ENCODE measurements at places on chromosomes 7 and 10.

DNA sequence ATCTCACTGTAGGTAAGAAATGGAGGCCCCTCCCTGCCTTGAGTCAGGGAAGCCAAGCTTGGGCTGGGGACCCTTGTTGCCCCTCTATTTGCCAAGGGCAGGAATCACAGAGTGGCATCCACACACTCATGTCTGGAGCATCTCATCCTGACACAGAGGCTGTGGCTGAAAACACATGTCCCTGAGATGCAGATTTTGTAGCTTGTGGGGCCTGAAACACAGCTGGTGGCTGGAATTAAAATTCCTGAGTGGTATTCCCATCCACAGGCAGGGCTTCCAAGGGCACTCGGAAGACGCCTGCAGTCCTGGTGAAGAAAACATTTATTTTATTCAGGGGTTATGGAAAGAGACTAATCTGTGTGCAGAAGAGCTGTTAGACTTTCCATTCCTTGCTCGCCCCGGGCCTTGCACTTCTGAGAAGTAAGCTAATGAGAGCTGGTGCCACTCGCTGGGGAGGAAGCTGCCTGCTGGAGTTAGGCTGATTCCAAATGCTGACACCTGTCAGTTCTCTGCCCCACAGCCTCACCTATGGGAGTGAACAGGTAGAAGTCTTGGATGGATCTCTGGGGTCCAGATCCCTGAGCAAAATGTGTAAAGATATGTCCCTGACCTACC is 36.0 kb downstream of the C10orf120 start:
- DNase-seq, result no peak

GRCh38 chr10:22340329-22341189 is 4.7 kb upstream of the SPAG6 start:
- DNase-seq, result peak; percentile 75

- DNase-seq, result no peak
Observed at GRCh38 chr7:24916463-24917040, 63.4 kb downstream of the OSBPL3 start.

- no peak for DNase-seq
Observed at GRCh38 chr7:3916146-3916545, 615.1 kb downstream of the SDK1 start.

DNA sequence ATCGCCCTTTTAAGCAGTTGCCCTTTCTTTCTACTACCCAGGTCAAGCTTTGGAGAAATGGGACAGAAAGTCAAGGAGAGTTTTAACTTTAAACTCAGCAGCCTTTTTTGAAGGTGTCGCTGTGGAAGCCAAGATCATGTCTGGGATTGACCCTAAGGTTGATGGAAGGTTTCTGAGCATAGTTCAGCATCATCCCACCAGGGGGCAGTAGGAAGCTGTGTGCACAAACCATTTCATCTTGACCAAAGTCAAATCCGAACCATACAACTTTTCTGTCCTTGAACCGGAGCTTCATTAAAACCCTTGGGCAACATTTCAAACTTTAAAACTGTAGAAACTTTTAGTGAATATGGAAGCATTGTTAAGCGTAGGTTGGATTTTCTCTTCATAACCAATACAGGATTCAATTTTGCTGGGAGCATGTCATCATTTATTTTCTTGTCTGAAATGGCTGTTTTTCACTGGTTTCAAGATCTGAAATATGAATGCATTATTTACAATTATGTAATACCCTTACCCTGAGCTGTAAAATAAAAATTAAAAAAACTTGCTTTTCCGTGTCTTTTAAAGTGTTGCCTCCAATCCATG is 214.4 kb upstream of the KIAA1217 start:
- DNase-seq, result peak; percentile 49

DNA sequence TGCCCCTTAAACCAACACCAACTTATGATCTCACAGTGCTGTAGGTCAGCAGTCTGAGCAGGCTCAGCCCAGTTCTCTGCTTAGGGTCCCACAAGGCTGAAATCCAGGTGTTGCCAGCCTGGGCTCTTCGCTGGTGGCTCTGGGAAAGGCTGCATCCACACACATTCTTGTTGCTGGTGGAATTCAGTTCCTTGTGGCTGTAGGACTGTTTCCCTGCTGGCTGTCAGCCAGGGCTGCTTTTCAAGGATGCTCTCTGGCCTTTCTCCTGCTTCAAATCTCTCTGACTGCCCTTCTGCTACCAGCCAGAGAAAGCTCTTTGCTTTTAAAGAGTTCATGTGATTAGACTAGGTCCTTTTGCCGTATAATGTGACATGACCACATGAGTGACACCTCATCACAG is 15.3 kb downstream of the POLL start:
- DNase-seq, result no peak

- DNase-seq, result no peak
Observed at GRCh38 chr10:35696392-35697287, 54.5 kb upstream of the FZD8 start.

GRCh38 chr10:82256275-82256674 is 381.3 kb downstream of the NRG3 start:
- DNase-seq, result no peak

- DNase-seq, result no peak
Observed at GRCh38 chr10:114471906-114472876, 67.9 kb upstream of the AFAP1L2 start.

DNA sequence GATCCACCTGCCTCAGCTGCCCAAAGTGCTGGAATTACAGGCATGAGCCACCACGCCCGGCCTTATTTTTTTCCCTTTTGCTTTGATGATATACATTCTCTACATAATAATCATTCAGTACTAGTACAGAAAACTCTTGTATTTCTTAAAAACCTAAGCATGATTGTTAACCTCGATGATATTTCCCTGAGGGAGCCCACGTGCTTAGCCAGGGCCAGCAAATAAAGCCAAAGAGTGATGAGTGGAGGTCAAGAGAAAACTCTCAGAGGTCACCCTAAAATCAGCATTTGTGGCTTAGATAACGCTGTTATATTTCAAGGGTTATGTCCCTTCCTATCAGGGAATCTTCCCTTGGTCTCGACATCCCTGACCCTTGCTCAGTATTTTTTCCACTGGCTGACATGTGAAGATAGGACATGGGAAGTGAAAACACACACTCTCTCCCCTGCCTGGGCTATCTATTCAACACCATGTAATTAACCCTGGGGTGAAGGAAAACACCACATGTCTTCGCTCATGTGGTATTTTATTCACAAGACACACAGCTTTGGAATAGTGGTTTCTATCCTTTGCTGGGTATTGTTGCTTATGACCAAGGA is 12.6 kb downstream of the FAM200A start:
- no peak for DNase-seq

- DNase-seq, result no peak
Observed at GRCh38 chr7:92446869-92447344, 375 bp upstream of the GATAD1 start.

- DNase-seq, result no peak
Observed at GRCh38 chr7:111746950-111747349, 184.7 kb upstream of the IMMP2L start.

DNA sequence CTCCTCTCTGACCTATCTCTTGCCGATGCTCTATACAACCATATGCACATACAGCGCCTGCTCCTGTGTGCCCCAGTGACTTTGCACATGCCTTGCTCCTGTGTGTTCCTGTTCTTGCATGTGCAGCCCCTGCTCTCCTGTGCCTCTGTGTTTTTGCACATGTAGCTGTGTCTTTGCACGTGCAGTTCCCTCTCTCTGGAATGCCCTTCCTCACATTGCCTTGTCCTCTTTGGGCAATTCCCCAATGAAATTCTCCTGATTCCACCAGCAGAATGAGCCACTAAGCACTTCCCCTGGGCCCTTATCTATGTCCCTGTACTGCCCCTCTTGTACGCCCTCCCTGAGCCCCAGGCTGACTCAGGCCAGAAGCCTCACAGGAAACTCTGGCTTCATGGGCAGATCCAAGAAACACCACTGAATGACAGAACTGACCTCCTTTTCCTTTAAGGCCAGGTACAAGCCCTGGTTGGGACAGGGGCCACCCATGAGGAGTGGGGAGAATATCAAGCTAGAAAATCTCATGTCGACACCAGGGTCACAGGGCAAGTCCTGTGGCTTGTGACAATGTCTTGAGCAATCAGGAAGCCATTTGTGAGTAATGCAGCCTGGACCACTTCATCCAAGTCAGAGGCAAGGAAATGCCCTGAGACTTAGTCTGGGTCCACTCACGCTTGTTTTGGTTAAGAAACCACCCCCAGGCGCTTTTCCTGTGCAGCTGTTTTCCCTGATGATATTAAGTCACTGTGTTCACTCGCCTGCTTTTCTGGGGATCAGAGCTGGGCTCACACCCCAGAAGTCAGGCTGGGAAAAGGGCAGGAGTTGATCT is 1.9 kb upstream of the ARHGAP22 start:
- no peak for DNase-seq

DNA sequence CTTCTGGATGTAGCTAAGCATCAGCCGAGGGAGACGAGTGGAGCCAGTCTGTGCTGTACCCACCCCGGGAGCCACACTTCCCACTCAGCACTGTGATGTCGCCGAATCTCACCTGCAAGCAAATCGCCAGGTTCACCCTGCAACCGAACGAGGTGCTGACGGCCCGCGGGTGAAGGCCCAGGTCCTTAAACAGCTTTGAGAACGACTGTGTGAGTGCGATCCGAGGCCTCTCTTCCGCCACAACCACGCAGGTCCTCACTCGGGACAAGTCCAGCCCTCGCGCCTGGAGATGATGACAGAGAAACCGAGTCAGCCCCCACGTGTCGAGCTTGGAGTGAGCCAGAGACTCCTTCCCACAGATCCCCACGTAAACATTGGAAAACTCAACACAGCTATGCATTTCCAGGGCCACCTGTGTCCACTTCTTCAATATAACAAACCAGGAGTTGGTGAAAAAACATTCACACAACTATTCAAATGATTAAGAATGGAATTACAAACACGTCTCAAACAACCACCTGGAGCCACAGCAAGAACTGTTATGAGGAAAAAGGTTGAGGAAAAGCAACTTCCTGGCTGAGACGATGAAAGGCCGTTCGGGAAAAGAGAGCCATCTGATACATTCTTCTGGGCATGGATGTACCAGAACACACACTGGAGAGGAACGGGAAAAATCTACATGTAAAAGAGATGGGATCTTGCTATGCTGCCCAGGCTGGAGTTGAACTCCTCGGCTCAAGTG is 191.8 kb downstream of the ZMYND11 start:
- DNase-seq, result no peak

GRCh38 chr10:104318326-104318725 is 19.9 kb downstream of the ITPRIP start:
- no peak for DNase-seq

DNA sequence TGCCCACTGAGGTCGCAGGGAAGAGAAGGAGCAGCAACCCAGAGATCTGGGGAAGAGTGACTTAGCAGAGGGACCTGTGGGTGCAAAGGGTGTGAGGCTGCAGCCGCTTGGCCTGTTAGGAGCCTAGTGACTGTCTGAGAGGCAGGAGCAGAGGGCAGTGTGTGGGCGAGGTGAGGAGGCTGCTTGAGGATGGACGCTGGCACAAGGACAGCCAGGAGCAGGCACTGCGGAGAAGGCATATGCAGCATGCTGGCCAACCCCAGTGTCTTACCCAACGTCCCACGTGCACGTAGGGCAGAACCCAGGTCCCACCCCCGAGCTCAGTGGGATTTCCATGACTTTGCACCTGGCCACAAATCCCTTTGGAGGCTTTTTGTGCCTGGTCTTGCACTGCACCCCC is 54.1 kb downstream of the C10orf105 start:
- DNase-seq, result no peak

- DNase-seq, result no peak
Observed at GRCh38 chr10:32940321-32941301, 17.4 kb downstream of the ITGB1 start.

GRCh38 chr10:117486606-117487005 is 55.9 kb upstream of the EMX2 start:
- DNase-seq, result no peak

DNA sequence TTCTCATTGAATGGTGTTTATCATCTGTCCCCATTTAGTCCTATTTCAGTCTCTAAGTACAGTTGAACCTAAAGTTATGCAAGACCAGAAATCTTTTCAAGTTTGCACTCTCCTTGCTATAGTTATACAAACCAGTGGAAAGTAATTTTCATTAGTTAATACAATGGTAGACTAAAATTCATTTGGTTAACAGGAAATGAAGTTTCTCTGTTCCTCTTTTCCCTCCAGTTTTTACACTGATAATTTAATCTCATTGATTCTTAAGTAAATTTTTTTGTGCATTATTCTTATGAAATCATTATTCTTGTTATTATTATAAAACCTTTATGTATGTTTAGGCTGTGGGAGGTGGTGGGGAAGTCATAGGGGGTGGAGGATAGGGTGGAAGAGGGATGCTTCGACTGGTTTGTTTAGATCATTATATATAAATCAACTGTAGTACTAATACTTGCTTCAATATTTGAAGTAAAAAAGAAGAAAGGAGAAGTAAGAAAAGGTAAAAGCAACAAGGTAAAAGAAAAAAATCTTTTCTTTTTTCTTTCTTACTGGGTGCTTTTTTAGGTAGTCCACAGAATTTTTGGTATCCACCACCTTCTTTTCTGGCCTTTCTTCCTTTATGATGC is 104.1 kb downstream of the GPR85 start:
- DNase-seq, result no peak

DNA sequence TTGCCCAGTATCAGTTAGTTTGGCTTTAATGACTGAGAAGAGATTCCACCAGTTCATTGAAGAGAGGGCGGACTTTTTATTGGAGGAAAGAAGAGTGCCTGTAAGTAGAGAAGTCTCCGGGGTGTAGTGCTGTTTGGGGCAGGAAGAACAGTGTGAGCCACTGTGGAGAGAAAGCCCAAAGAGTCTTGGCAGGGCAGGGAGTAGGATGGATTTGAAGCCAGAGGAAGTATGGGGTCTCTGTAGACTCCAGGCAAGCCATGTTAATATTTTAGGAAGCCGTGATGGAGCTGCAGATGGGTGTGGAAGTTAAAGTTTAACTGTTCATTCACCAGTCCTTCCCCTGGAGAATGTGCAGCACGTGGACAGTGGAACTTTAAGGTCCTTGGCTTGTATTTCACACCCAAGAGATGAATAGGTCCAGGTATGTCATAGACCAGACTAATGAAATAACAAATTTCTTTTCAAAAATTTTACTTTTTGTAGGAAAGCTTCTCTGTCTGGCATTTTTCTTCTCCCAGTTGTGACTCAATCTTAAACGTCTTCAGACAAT is 54.1 kb downstream of the TCF7L2 start:
- no peak for DNase-seq

GRCh38 chr7:41574377-41574776 is 128.5 kb downstream of the INHBA start:
- DNase-seq, result no peak

DNA sequence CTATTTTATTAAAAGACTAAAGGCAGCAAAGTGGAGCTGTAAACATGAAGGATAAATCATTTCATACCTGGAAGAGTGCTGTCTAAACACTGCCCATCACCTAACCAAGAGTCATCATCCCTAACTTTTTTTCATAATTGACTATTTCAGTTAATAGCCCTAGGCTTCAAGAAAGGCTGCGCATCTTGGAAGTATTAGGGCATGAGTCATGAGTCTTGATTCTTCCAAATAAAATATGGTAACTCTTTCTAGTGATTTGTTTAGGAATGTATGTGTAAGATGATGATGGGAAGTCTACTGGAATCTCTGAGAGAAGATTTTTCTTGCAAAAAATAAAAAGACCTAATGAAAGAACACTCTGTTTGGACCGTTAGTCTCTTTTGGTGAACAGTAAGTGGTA is 207.7 kb upstream of the AHR start:
- DNase-seq, result no peak

GRCh38 chr7:105743351-105744090 is 132.9 kb downstream of the ATXN7L1 start:
- no peak for DNase-seq

- no peak for DNase-seq
Observed at GRCh38 chr7:1549357-1550004, 6.5 kb downstream of the TMEM184A start.
